ENCODE measurements at places on chromosomes 3 and 15.

GRCh38 chr3:85592256-85592655, 633.5 kb downstream of the CADM2 start:
- no peak for DNase-seq

GRCh38 chr15:92164327-92165000, 229.2 kb upstream of the ST8SIA2 start:
- DNase-seq = no peak

DNA sequence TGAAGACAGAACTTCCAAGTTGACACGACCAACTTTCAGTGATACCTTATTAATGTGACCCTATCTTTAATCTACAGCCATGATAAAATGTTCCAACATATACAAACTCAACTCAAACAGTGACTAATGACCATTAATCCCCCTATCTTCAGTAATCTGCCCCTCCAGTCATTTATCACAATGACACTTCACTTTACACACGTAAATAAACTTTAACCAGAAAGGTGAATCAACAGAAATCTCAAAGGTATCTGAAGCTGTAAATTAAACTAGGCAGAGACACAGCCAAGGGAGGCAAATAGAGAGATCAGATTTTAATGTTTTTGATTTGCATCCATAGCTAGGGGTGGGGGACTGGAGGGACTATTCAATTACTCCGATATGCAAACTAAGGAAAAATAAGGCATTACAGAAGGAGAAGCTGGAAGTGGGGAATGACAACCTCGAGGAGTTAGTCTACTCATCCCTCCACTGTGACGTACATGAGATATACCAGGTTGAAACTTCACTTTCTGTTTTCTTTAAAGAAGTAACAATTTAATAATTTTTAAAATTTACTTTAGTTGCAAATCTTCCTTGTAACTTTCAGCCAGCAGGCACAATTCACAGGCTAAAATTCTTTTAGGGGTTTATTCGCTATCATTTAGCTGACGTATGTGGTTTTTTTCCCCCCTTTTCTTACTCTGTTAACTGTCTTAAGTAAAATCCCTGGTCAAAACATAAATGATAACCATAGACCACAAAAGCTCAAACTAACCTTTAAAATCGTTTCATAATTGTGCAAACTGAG, 751.0 kb downstream of the ROBO1 start:
- no peak for DNase-seq

DNA sequence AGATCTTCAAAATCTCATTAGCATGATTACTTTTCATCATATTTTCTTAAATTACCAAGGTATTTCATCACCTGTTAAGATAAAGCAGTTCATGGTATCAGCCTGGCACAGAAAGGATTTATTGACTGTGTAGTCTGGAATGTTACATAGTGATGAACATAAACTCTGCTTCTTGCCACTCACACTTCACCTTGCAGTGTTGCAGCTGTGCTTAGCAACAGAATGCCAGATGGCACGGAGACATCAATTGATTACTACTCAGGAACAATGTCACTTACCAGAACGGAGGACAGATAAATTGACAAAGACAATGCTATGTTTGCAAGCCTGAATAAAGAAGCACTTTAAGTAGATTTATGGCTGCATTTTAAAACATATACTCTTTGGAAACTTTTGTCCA, 15.0 kb upstream of the BCHE start:
- no peak for DNase-seq
